Fibroblast of villous mesenchyme (primary cell): ENCODE measurements at places on chromosomes 2 and 18. TPM values are rescaled to one million over a fixed set of nuclear protein-coding genes. Genes with fewer than 3 reads are reported as not detected.

DNA sequence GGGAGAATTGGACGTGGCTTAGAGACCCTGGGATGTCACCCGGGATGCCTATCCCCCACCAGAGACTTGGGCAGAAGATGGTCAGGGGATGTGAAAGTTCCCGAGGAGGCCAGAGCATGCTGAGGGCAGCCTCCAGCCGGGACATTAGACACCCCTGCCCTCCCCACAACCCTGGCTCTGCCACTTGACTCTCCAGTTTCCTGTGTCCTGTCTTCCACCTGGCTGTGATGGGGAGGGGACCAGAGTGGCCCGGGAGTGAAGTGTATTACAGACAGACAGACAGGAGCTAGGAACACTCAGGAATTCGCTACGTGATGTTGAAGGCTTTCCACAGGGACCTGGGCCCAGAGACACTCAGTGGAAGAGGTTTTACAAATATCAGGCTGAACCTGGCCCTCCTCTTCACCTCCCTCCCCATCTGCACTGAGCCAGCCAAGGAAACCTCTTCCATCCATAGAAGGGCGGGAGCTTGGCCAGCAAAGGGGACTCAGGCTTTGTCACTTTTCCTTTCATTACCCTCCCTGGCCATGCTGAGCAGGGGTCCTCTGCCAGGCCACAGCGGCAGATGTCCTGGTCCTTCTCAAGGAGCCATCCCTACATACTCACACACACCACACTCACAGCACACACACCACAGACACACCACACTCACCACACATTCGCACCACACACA, 60.7 kb downstream of the SDC1 start:
- DNase-seq: no peak

- no peak for DNase-seq
These were observed 82.1 kb upstream of the POMC start for GRCh38 chr2:25250331-25251070.

- no peak for DNase-seq
These were observed 650.4 kb downstream of the RNF144A start for GRCh38 chr2:7567646-7568045.

GRCh38 chr2:8121022-8121825, 560.6 kb upstream of the ID2 start:
- DNase-seq: no peak

Gene TDRD15
- not detected in 2 replicates for total RNA-seq

DNA sequence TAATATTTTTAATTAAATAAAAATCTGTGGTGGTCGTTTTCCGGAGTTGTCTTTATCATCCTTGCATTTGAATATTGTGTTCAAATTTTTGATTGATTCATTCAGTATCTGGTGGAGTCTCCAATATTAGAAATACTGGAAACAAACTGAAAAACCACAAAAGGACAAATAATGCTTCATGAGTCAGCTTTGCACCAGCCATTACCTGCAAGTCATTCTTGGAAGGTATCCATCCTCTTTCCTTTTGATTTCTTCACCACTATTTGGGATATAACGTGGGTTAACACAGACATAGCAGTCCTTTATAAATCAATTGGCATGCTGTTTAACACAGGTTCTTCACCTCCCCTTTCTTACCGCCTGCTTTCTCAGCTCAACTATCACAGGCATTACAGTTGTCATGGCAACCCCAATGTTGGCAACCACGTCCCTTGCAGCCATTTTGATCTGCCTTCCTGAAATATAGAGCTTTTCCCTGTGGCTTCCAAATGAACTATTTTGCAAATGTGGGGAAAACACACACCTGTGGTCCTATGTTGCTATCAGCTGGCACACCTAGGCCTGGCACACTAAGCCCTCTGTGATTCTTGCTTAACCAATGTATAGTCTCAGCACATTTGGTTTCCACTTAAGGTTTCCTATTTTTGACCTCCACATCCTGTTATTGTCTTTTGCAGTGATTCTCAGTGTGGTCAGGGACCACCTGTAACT, 6.5 kb downstream of the CTLA4 start:
- no peak for DNase-seq

Gene NGEF
- under 0.01 and 0.86 TPM in 2 replicates for total RNA-seq

DNA sequence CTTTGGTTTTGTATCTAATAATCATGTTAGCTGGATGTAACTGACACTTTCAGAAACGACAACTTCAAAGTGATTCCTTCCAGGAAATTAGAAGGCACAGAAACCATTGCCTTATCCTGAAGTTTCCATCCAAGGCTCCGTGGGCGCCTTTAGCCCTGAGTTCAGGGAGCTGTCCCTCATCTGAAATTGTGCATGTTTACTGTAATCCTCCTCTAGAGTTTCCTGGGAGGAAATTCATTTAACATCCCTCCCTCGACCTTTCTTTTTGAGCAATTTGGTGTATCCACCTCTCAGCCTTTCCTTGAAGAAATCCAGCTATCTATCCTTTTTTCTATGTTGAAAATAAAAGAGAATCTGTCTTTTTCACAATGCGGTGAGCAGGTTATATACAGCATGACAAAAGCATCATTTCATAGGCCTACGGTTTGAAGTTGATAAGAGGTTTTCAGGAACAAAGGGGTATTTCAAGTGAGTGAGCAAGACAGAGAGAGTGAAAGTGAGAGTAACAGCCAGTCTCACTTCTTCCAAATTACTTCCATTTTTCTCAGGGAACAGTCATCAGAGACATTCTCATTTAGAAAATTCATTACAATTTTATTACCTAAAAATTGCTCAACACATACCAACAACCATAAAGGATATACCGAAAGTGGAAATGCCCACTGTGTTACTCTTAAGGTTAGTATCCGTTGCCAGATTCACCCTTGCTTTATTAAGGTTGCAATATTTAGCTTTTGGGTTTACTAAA, 167.3 kb downstream of the MREG start:
- DNase-seq: no peak

Gene ARHGEF33
- total RNA-seq: 0.32 and 0.43 TPM in 2 replicates
